ENCODE measurements at places on chromosomes 13 and 19.

DNA sequence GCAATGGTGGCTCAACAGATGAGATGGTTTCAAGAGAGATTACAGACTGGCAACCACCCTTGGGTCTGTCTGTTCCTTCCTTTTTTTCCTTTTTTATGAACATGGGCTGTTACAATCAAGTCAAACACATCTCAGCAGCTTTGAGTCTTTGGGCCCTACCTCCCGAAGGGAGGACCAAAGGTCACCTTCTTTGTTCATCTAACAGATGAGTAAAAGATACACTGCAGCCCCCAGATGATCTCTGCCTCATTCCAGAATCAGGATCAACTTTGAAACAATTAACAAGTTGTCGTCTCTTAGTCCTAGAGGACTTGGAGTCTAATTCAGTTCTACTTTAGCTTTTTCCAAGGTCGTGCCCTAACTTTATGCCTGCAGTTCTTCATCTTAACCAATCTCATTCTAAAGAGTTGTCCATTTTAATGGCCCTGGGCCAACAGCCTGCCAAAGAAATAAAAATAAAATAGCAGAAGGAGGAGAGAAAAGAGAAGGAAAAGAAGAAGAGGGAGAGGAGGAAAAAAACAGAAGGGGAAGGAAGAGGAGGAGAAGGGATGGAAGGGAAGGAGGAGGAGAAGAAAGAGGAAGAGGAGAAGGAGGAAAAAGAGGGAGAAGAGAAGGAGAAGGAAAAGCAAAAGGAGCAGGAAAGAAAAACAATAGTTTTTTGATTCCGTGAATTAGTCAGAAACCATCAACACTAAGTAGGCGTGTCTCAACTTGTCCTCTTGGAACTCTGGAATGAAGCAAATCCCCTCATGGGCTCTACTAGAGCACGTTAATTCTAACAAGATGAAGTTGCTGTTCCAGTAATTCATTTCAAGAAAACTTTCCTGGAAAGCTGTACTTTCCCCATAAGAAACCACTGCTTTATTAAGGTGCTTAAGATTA, 281.2 kb downstream of the FOXO1 start:
- peak; percentile 36 for DNase-seq

GRCh38 chr19:8475005-8475404, 27.4 kb downstream of the PRAM1 start:
- no peak for DNase-seq

- DNase-seq: no peak
These were observed 22.2 kb downstream of the RCBTB2 start for GRCh38 chr13:48510698-48511097.

GRCh38 chr19:940591-941291, 14.9 kb downstream of the ARID3A start:
- no peak for DNase-seq

DNA sequence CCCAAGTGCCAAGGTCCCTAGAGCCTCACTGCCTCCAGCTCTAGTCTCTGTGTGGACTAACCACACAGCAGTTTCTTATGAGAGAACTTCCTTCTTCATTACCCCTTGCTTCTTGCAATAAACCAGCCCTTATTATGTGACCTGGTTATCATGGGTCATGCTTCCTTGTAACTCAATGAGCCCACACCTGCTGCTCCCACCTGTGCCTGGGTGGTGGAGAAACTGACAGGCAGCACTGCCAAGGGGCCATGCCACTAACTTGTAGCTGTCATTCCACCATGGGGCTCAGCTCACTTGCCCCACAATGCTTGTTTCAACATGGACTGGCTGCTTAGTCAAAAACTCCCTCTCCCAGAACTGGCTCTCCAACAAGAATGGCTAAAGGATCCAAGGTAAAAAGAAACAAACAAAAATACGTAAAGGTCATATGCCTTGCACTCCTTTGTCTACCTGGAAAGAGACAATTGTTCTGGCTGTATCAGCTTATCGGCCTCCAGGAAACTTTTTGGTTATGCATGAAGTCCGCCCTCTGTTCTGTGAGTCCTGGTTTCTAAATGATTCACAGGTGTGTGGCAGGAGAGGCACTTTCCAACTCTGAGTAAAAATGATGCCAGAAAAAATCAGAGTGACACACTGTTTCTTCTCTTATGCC, 446.4 kb downstream of the COG6 start:
- DNase-seq: no peak

DNA sequence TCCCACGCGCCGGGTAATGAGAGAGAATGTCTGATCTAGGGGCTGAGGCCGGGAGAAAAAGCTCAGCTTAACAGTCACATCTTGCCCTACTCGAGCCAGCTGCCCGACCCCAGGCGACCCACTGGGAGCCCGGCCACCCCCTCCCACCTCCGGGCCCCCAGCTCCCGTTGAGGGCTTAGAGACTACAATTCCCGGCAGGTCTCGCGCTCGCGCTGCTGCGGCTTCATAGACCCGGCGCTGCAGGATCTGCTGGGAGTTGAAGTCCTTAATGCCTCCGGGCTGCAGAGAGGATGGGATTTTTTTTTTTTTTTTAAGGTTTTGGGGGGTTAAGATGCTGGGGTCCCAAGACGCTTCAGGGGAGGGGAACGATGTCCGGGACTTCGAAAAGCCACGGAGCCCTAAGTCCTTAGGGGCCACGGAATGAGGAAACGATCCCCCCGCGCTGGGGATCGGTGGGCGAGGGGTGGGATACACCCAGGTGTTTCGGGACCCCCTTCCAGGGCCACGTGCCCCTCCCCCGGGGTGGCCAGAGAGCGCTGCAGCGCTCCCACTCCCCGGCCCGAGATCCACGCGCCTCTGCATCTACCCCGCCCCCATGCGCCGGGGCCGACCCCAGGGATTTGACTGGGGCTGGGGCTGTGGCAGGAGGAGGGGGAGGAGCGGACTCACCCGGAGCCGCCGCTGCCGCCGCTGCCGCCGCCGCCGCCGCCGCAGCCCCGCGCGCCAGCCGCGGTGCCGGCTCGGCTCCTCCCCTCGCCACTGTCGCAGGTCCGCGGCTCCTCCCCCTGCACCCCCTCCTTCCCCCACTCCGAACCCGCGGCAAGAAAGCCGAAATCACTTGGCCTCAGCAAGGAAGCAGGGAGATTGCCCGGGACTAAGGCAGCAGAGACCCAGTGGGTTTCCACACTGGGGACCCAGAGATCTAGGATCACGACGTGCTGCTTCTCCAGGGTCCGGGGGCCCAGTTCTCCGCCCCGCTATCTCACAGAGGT, at the start of gene SYT3:
SYT3 (minus strand) TSS at position 761 of the 992 bp plus-strand sequence. CDS start 2,470 bp downstream, outside the sequence.
- peak; percentile 85 for DNase-seq

Measured in eye (tissue), 1 donor.